ENCODE measurements at places on chromosomes 16 and 17. TPM values are rescaled to one million over a fixed set of nuclear protein-coding genes. Genes with fewer than 3 reads are reported as not detected.

GRCh38 chr16:61595605-61596004 is 440.6 kb downstream of the CDH8 start:
- no peak for DNase-seq

DNA sequence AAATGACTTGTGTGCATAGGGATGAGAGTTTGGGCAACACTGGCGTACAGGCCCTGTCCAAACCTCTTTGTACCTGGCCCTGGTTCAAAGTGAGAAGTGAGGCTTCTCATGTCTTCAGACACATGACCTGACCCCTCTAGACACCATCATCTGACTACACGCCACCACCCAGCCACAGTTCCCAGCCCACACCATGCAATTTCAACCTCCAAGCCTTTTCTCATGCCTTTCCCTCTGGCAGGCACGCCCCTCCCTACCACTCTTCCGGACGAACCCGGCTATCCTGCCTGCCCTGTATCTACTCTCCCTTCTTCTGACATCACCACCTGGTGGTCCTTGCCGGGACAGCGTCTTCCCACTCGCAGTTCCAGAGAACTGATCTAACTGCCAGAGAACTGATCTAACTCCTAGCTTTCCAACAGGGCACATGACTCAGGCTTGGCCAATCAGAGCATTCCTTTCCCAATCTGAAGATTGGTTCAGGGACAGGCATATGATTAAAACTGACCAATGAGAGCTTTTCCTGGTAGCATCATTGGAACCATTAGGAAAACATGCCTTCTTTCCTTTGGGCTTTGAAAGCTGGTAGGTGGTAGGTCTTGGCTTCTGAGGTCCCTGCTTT is 27.1 kb upstream of the IL21R start:
- peak; percentile 69 for DNase-seq

The KRT16 gene
- polyA plus RNA-seq, result not detected

- DNase-seq, result no peak
Observed at GRCh38 chr17:11612956-11613355, 14.7 kb downstream of the DNAH9 start.

DNA sequence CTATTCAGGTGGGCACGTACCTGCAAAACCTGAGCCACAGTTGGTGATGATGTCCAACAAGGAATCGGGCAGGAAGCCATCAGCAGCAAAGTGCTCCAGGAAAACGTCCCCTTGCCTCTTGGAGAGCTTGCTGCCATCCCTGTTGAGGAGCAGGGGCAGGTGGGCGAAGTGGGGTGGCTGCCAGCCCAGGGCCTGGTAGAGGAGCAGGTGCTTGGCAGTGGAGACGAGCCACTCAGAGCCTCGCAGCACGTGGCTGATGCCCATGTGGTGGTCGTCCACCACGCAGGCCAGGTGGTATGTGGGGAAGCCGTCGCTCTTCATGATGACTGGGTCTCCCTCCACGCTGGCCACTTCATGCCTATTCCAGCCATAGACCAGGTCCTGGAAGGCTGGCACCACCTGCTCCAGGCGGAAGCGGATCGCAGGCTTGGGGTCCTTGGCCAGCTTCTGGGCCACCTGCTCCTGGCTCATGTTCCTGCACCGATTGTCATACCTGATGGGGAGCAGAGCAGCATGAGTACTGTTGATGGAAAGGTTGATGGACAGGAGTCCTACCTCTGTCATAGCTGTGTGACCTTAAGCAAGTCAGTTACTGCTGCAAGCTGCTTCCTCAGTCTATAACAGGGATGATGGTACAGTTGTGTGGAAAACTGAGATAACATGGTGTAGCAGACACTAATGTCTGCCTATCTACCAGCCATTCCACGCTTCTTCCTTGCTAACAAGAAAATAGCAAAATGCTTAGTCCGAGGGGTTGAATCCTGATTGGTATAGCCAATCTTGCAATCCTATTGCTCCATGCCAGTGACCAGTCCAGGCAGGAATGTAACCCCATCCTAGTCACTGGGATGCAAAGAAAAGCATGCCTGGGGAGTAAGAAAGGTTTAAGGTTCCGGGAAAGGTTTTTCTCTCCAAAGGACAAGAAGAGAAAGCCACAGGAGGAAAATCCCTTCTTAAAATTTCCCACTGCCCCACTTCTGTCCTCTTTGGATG is 22.0 kb downstream of the EARS2 start:
- no peak for DNase-seq

GRCh38 chr16:21158208-21159110 is at the start of gene LDAF1:
Gene LDAF1 (plus strand): TSS chr16:21158674. CDS start chr16:21161183, 2,509 bp downstream.
- peak; percentile 73 for DNase-seq

The CCDC154 gene
- polyA plus RNA-seq, result 2.6 TPM

DNA sequence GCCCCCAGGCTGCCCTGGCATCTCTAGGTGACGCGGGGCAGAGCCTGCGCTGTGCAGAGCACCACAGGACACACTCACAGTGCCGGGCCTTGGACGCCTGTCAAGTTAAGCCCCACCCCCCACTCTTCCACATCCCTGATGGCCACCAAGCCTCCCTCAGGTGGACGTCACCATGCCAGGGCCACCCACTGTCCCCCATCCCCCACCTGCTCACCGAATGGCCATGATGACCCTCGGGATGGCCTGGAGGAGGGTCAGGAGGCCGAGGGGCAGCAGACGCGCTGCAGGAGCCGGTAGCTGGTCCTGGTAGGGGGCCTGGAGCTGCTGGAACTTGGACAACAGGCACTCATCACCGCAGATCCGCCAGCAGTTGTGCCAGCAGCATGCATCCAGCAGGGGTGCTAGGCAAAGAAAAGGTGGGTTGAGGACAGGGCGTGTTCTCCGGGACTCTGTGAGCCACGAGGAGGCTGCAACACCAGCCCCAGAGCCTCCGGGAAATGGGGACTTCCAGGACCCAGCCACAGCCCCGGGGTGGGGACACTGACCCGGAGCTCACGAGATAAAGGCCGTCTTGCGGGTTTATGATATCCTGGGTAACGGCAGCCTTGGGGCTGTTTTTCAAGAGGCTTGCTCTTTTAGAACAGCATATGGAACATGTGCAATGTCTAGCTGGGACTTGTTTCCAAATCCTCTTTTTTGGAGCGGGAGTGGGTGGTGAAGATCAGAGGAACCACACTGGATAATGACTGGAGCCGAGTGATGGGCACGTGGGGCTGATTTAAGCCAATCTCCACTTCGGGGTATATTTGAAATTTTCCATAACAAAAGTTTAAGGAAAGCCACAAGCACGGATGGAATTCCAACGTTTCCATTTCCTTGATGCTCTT is 11.4 kb downstream of the C16orf95 start:
- DNase-seq, result no peak

The KRT34 gene
- polyA plus RNA-seq, result not detected

DNA sequence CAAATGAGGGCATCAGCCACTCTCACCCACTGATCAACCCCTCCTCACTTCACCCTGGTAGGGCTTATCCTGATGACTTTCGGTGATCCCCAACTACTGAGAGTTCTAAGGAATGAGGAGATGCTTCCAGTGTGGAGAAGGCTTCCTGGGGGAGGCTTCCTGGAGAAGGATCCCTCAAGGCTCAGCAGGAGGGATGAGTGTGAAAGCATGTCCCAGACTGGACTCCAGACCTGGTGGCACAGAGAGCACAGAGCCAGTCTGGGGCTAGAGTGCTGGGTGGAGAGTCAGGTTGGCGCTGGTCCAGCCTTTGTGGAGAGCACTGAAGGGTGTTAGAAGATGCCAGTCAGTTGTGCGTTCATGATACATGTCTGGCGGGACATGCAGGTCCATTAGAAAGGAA is 53.7 kb downstream of the PLD6 start:
- DNase-seq, result no peak

The KRT20 gene
- 0.33 TPM for polyA plus RNA-seq

GRCh38 chr17:35817196-35817595 is 7.9 kb downstream of the TAF15 start:
- DNase-seq, result no peak

The AP1G1 gene
- polyA plus RNA-seq, result 107 TPM

- DNase-seq, result no peak
Observed at GRCh38 chr17:81453712-81454111, 58.5 kb downstream of the BAHCC1 start.

DNA sequence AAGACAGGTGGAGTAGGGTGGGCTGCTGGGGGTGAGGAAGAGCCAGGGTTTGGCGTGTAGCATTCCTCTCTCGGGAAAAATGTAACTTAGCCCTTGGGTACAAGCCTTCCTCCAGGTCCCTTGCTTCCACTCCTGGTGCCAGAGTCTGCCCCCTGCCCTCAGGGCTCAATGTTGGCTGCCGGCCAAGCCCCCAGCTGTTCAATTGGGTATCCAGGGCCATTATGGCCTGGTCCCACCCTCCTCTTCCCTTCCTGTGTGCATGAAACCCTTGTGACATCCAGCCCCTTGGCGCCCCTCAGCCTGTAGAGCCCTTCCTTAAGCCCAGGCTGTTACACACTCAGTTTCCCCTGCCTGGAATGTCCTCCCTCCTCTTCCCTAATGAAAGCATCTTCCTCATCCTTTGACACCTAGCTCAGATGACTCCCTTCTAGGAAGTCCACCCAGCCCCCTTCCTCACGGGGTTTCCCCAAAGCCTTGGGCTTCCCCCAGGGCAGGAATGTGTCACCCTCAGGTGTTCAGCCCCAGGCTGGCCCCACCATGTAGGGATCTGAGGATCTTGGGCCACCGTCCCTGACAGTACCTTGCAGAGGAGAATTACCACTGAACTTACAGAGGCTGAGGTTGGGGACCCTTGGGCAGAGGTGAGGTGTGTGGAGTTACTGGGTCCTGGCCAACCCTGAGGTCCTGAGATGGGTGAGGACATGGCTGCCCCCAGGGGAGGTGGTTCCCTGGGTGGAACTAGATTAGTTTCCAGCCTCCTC is 30.0 kb downstream of the B9D1 start:
- no peak for DNase-seq

DNA sequence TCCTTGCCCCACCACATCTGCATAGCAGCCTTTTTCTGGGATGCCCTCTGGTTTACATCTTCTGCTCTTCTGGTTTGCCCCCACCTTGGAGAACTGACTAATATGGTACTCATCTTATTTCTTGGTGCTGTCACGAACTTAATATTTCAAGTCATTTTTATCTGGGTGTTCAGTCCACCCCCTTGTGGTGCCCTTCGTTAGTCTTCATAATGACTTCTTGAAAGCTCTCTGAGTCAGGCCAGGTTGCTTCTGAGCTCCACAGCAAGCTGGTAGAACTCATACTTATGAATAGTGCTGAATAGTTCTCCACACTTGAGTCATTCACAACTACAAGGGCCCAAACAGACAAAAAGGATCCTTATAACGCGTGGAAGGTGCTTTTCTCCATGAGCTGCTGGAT is 35.8 kb upstream of the TEKT3 start:
- DNase-seq, result no peak
